NCI-H1436 treated with DMSO at 0.1 percent for 48 hours (cell line): ENCODE measurements at places on chromosomes 12 and 14.
A peak's percentile ranks its signal among the peaks of the same experiment; 100 is the strongest.

DNA sequence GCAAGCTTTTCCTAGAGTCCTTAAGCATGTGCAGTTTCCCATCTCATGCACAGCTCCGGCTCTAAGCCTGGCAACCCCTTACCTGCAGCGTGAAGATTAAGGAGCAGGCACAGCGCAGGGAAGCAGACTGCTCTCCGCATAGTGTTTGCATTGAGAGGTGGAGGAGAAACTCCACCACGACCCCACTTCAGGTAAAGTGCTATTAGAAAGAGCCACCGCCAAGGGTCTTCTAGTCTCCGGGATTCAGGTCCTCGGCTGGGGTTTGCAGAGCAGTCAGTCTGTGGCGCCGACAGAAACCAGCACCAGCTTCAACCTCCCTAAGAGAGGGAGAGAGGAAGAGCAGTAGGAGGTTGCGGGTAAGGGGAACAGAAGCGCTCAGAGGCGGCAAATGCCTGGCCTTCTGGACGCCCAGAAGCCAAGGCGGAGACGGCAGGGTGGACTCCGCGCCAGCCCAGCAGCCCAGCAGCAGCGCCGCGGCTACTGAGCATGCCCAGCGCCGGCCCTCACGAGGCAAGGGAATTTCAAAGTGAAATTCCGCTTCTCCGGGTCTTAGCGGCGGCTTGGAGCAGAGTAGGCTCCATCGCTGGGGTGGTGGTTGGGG, at the start of gene PTPRR:
Gene PTPRR (minus strand): TSS at position 488 of the 601 bp plus-strand sequence. CDS start 348 bp downstream, at position 140.
- no peak for DNase-seq

- DNase-seq: no peak
These were observed 7.1 kb downstream of the ASB2 start for GRCh38 chr14:93969082-93969828.

- DNase-seq: no peak
These were observed 142.0 kb downstream of the KCNK10 start for GRCh38 chr14:88181072-88181471.

DNA sequence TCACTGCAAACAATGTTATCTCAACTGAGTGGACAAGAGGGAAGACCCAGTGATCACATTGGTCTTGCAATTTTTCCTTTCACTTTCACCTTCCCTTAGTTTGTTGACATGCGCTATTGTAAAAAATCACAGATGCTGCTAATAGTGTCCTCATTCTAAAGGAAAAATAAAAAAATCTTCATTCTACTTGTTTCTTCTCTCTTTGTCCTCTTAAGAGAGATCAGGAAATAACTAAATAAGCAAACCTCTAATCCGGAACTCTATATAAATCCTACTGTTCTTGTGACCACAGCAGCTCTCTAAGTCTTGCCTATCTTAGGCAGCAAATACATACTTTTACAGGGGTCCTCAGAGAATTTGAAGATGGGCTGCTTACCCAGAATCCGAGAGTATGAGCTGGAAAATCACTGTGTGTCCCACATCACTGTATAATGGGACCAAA, 257.7 kb downstream of the NAV3 start:
- DNase-seq: no peak

- DNase-seq: no peak
These were observed 16.1 kb upstream of the NUDT14 start for GRCh38 chr14:105197211-105197641.

DNA sequence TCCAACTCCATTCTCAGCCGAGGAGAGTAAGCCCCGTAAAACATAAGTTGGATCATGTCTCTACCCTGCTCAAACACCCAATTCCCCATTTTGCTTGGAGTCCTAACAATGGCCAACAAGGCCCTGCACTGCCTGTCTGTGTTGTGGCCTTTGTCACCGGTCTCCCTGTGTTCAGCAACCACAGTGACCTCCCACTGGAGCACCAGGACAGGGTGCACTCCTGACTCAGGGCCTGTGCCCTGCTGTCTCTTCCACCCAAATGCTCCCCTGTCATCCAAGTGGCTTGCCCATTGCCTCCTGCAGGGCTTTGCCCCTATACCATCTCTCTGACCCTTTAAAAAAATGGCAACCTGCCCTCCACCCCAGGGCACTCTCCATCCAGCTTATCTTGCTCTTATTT, 4.4 kb upstream of the KRT85 start:
- no peak for DNase-seq

DNA sequence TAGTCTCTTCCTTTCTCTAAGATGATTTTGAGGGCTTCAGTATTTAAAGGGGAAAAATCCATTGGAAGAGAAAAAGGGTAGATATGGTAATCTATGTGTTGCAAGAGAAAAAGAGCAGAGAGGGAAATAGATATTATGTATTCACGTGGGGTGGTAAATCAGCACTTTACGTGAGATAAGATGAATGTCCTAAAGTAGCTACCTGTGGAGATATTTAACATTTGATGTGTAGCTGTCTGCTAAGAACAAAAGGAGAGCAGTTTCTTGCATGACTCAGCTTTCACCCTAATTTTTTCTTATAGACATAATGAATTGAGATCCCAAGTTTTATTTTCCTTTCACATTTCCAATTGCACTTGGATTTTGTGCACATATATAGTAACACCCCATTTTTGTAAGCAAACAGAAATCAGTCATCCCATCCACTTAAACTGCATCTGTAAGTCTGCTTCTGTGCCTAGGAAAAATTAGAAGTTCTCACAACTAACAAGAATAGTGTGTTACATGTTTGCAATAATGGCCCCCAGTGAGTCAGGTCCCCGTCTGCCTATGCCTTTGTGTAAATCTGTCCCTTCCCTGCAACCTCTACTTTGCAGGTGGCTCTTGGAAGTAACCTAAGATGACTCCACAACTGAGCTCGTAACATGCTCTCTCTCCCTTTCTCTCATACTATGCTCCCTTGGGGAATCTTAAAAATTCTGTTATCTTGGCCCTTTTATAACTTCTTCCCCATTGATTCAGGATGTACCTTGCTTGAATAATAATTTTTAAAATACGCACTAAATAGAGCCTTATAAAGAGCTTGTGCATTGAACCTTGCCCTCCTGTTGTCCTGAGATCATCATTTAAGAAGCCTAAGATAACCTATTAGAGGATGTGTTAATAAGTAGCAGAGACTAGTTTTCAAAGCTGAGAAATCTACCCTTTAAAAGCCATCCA, 3.7 kb downstream of the TMTC3 start:
- no peak for DNase-seq

GRCh38 chr14:53591816-53592215, 364.8 kb downstream of the BMP4 start:
- DNase-seq: no peak

- DNase-seq: no peak
These were observed 13.0 kb upstream of the P2RX4 start for GRCh38 chr12:121196902-121197301.

GRCh38 chr14:75375983-75376382, 51.8 kb upstream of the JDP2 start:
- no peak for DNase-seq

GRCh38 chr12:26319511-26319910, 124.1 kb downstream of the SSPN start:
- DNase-seq: no peak

DNA sequence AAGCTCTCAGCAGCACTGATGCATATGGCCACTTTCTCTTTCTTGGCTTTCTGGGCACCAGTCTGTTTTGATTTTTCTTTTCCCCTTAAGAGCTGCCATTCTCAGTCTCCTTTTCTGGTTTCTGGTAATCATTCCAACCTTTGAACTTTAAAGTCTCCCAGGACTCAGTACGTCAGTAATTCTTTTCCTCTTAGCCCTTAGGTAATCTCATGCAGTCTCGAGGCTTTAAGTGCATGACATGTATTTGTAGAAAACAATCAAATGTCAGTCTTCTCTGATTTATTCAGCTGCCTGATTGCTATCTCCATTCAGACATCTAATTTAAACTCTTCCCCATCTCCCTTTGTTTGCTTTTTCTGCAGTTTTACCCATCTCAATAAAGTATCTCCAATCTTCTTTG, 139.1 kb upstream of the PDZRN4 start:
- no peak for DNase-seq

DNA sequence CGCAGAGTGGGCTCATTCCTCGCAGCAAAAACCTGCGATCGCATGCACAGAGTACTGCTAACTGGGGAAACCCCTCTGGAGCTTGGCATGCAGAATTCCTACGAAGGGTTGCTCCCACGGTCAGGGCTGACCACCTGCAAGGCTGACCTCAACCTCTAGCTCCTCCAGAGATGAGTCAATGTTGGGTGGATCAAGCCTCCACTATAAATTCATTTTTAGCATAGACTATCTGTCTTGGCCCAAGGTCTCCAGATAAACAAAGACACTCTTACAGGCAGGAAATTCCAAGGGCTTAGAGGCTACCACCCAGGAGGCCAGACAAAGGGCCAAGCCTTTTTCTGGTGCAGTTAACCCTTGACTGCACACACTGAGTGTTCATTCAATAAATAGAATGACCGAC, 296.5 kb downstream of the TMEM132D start:
- DNase-seq: no peak

GRCh38 chr12:109768901-109769670, 55.5 kb downstream of the FAM222A start:
- DNase-seq: no peak

- DNase-seq: no peak
These were observed 77.3 kb upstream of the RIN3 start for GRCh38 chr14:92436115-92436776.

GRCh38 chr14:30020271-30020670, 92.6 kb upstream of the PRKD1 start:
- DNase-seq: peak; percentile 82

DNA sequence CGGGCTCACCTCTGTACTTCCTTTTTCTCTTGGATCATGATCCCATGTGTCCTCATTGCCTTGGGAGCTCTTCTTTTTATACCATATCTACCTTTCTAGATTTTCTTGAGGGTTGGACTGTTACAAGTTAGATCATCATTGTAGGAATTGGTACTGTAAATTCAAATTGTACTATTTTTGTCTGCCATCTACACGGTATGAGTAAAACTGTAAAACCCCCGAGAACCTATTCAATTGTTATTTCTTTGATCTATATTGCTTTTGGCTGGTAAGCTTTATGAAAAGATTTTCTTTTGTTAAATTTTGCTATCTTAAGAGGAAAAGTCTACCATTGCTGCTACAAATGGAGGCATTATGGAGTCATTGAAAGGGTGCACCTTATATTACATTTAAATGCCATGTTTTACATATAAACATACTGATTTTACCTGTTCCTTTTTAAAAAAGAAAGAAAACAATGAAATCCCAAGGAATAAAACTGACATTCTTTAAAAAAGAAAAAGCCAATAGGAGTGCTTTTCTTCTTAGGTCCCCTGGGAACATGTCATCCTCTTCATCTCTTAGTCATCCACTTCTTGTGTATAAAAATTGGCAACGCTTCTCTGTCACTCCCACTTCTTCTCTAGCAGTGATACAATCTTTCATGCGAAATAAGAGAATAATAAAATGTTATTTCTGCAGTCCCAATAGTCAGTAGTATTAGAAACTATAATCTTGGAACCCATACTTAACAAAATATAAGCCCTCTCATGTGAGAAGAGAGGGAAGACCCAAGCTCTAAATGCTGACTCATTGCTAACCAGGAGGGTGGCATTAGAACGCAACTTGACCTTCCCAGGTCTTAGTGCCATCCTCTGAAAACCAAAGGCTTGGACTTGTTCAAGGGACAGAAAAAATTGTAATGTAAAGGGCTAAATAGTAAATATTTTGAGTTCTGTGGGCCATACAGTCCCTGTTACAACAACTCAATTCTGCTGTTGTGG, 20.4 kb downstream of the RGS6 start:
- DNase-seq: no peak

- DNase-seq: no peak
These were observed 51.1 kb upstream of the SLC8A3 start for GRCh38 chr14:70239802-70240201.
